ENCODE measurements at places on chromosomes 4 and X. TPM values are rescaled to one million over a fixed set of nuclear protein-coding genes. Genes with fewer than 3 reads are reported as not detected.

Gene FAM9B
- not detected for total RNA-seq

GRCh38 chr4:94452476-94453371 is 982 bp downstream of the PDLIM5 start:
- DNase-seq, result peak; percentile 40
- H3K36me3 ChIP-seq, result no peaks in the 10 kb centered on the region
- peak overlapping the region; percentile 48 for H3K27ac ChIP-seq

DNA sequence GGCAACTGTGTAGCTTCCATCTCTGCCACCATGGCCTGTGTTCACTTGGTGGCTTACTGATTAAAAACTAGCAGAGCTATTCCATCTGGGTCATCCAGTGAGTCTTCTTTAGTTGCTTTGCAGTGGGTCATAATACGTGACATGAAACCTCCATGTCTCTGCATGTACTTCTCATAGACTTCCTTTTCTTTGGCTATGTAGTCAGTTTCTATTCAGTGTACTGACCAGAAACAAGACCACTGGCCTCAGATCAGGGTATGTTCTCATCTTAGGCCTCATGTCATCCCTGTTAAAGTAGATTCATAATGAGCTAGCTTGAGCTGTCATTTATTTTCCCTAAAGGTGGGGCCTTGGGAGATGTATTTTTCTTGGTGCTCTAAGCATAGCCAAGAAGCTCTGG is 195.2 kb downstream of the CCNG2 start:
- no peak overlapping the region for H3K4me3 ChIP-seq
- no peak for DNase-seq
- H3K27me3 ChIP-seq, result peaks cover 1% of the 10 kb centered on the region

DNA sequence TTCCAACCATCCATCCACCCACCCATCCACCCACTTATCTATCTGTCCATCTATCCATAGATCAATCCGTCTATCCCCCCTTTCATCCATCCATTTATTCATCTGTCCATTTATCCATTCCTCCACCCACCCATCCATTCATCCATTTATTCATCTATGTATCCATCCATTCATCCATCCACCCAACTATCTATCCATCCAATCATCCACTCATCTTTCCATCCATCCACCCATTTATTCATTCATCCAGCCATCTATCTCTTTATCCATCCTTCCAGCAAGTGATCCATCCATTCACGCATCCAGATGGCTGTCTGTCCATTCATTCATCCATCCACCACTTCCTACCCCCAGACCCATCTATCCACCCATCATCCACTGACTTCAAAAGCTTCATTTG is 84.0 kb upstream of the CD99 start:
- H3K36me3 ChIP-seq, result peaks cover 9% of the 10 kb centered on the region
- no peak for DNase-seq
- H3K4me3 ChIP-seq, result peak overlapping the region; percentile 56
- H3K4me1 ChIP-seq, result peaks cover 26% of the 10 kb centered on the region

Gene TNMD
- total RNA-seq, result not detected

- no peak overlapping the region for H3K27ac ChIP-seq
- no peaks in the 10 kb centered on the region for H3K36me3 ChIP-seq
- peaks cover 9% of the 10 kb centered on the region for H3K4me1 ChIP-seq
- DNase-seq, result no peak
Observed at GRCh38 chr4:15164571-15164970, 162.3 kb downstream of the CPEB2 start.

Gene PIR
- 53.4 TPM for total RNA-seq

- peaks cover 13% of the 10 kb centered on the region for H3K4me1 ChIP-seq
- peaks cover 1% of the 10 kb centered on the region for H3K36me3 ChIP-seq
- DNase-seq, result no peak
- no peak overlapping the region for H3K27ac ChIP-seq
Observed at GRCh38 chr4:55411621-55412020, 15.9 kb downstream of the TMEM165 start.

GRCh38 chrX:31178769-31179125 is 106.9 kb upstream of the FTHL17 start:
- H3K27ac ChIP-seq, result no peak overlapping the region
- no peaks in the 10 kb centered on the region for H3K27me3 ChIP-seq
- H3K4me3 ChIP-seq, result no peak overlapping the region
- no peak for DNase-seq

- no peak overlapping the region for H3K4me3 ChIP-seq
- H3K27me3 ChIP-seq, result no peaks in the 10 kb centered on the region
- no peaks in the 10 kb centered on the region for H3K36me3 ChIP-seq
- no peak overlapping the region for H3K27ac ChIP-seq
- no peaks in the 10 kb centered on the region for H3K4me1 ChIP-seq
Observed at GRCh38 chr4:96986816-96987215, 1146.9 kb downstream of the PDHA2 start.

DNA sequence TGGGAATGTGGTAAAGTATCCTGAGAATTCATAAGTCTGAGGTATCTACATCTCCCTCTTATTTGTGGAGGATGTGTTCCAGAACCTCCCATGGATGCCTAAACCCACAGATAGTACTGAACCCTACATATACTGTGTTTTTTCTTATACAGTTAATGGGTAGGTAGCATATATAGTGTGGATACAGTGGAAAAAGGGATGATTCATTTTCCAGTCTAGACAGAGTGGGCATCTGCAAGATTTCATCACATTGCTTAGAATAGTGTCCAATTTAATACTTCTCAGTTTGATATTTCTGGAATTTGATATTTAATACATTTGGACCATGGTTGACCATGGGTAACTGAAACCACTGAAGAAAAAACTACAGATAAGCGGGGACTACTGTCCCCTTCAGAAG is 155.0 kb upstream of the ANKRD50 start:
- H3K36me3 ChIP-seq, result no peaks in the 10 kb centered on the region
- H3K4me3 ChIP-seq, result no peak overlapping the region
- no peaks in the 10 kb centered on the region for H3K27me3 ChIP-seq
- H3K4me1 ChIP-seq, result no peaks in the 10 kb centered on the region
- no peak overlapping the region for H3K27ac ChIP-seq
- no peak for DNase-seq

GRCh38 chr4:120062663-120063195 is 3.9 kb downstream of the MAD2L1 start:
- H3K27me3 ChIP-seq, result no peaks in the 10 kb centered on the region
- H3K27ac ChIP-seq, result peak overlapping the region; percentile 1
- peaks cover 4% of the 10 kb centered on the region for H3K36me3 ChIP-seq
- DNase-seq, result no peak

Gene MAGEC1
- total RNA-seq, result not detected

DNA sequence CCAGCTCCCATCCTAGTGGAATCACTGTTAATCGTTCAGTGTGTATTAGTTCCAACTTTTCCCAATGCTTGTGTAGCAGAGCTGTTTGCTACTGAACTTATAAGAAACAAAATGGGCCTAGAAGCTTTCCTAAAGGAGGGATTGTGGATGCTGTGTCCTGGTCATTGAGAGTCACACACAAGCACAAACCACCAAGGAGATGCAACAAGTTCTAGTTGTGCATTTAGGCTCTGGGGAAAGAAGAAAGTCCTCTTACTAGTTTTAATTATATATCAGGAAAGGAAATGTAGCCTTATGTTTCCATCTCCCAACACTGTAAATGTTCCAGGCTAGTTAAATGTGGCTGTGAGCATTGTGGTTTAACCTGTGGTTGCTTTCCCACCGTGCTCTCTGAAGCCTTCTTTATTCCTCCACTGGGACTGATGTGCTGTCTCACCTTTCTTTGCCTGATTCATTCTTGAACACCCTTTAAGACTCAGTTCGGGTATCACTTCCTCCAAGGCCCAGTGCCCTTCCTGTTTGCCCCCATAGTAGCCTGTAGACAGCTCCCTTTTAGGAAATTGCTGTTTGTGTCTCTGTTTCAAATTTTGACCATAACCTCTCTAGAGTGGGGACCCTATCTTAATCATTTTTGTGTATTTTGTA is 34.3 kb downstream of the ATP10D start:
- no peaks in the 10 kb centered on the region for H3K27me3 ChIP-seq
- H3K4me3 ChIP-seq, result no peak overlapping the region
- DNase-seq, result no peak
- H3K36me3 ChIP-seq, result peaks cover 2% of the 10 kb centered on the region

DNA sequence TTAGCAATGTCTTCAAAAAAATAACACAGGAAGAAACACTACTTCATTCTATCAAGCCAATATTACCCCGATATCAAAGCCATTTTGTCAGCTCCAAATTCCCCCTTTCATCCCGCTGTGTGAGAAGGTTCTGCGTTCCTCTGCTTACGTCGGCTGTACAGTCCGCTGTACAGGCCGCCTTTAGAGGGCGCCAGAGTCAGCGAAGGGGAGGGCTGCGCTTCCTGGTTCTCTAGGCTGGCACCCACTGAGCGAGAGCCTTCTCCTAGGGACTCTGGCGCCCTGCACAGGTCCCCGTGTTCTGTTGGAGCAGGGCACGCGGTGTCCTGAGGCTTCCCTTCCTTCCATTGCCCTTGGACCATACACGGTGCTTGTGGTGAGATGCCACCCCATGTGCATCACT is 25.3 kb upstream of the CT45A1 start:
- H3K27me3 ChIP-seq, result peaks cover 14% of the 10 kb centered on the region
- H3K36me3 ChIP-seq, result no peaks in the 10 kb centered on the region
- H3K4me1 ChIP-seq, result no peaks in the 10 kb centered on the region
- no peak for DNase-seq
- H3K4me3 ChIP-seq, result no peak overlapping the region
- H3K27ac ChIP-seq, result no peak overlapping the region

- H3K27me3 ChIP-seq, result no peaks in the 10 kb centered on the region
- no peak overlapping the region for H3K27ac ChIP-seq
- no peak overlapping the region for H3K4me3 ChIP-seq
- no peaks in the 10 kb centered on the region for H3K36me3 ChIP-seq
- no peaks in the 10 kb centered on the region for H3K4me1 ChIP-seq
Observed at GRCh38 chrX:43238461-43238945, 417.6 kb upstream of the MAOA start.

Gene LGI2
- 4.6 TPM for total RNA-seq

- no peak overlapping the region for H3K4me3 ChIP-seq
- no peaks in the 10 kb centered on the region for H3K27me3 ChIP-seq
- no peak for DNase-seq
- peaks cover 65% of the 10 kb centered on the region for H3K4me1 ChIP-seq
- H3K36me3 ChIP-seq, result peaks cover 2% of the 10 kb centered on the region
- H3K27ac ChIP-seq, result peak overlapping the region; percentile 94
Observed at GRCh38 chrX:19747652-19748610, 139.5 kb downstream of the SH3KBP1 start.

DNA sequence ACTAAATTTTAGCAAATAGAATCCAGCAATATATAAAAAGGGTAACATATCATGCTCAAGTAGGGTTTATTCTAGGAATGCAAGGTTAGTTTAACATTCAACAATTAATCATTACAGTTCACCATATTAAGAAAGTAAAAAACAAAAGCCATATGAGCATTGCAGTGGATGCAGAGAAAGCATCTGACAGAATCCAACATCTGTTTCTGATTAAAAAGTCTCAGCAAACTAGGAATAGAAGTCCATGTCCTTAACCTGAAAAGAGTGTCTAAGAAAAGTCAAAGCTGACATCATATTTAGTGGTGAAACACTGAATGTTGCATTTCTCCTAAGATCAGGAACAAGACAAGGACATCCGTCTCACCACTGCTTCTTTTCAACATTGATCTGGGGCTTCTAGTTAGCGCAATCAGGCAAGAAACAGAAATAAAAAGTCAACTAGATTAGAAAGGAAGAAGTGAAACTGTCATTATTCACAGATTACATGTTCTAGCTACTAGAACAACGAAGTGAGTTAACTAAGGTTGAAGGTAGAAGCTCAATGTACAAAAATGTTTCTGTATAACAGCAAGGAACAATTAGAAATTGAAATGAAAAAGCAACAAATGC is 49.3 kb downstream of the MRPL1 start:
- peaks cover 17% of the 10 kb centered on the region for H3K36me3 ChIP-seq
- H3K4me1 ChIP-seq, result no peaks in the 10 kb centered on the region
- no peaks in the 10 kb centered on the region for H3K27me3 ChIP-seq
- DNase-seq, result no peak

Gene ADH6
- not detected for total RNA-seq

DNA sequence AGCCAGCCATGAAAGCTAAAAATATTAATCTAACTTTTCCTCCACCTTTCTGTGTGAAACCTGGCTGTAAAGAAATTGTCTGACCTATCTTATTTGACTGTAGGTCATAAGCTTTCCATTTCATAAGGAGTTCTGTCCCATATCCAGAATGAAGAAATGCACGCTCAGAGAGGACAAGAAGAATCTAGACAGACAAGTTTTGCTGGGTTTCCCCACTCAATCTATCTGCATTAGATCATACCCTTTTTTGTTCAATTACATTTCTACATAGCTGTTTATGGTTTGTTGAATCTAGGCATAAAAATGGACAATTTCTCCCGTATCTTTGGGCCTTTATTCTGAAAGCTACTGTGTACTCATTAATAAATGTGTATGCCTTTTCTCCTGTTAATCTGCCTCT is 1495.1 kb downstream of the C4orf33 start:
- no peaks in the 10 kb centered on the region for H3K4me1 ChIP-seq
- no peak overlapping the region for H3K27ac ChIP-seq
- H3K27me3 ChIP-seq, result no peaks in the 10 kb centered on the region

DNA sequence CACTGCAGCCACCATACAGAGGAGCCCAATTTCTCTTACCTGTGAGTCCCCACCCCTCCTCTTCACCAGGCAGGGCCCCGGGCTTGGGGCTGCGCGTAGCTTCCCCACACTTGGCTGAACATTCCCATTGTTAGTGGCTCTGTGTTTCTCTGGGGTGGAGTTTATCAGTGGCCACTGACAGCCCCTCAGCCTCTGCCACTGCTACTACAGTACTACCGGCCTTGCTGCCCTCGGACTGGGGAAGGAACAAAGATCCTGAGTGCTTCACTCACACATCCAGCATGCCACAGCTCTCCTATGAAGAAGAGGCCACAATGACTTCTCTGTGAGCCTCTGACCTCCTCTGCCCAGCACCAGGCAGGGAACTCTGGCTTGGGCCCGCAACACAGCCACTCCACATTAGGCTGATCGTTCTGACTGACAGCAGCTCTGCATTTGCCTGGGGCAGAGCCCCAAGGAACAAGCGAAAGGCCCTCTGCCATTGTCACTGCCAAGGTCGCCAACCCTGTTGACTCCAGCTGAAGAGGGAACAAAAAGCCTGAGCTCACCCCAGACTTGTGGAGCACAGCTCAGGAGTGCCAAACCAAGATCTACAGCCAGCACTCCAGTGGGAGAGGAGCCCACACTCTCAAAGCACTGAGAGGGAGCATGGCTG is 24.0 kb downstream of the ABCB7 start:
- H3K36me3 ChIP-seq, result peaks cover 34% of the 10 kb centered on the region
- H3K4me1 ChIP-seq, result peaks cover 24% of the 10 kb centered on the region

Gene MSX1
- 2.2 TPM for total RNA-seq

DNA sequence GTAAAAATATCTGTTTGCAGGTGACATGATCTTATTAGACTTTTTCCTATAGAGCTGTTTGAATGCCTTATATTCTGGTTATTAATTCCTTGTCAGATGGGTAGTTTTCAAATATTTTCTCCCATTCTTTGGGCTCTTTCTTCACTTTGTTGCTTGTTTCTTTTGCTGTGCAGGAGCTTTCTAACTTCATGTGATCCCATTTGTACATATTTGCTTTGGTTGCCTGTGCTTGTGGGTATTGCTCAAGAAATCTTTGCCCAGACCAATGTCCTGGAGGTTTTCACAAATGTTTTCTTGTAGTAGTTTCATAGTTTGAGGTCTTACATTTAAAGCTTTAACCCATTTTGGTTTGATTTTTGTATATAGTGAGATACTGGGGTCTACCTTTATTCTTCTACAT is 63.0 kb downstream of the MAGED1 start:
- DNase-seq, result no peak
- H3K27ac ChIP-seq, result no peak overlapping the region
- H3K4me3 ChIP-seq, result no peak overlapping the region
- no peaks in the 10 kb centered on the region for H3K36me3 ChIP-seq

Gene GNRHR
- not detected for total RNA-seq

GRCh38 chrX:21698272-21698671 is 40.1 kb upstream of the KLHL34 start:
- H3K4me3 ChIP-seq, result no peak overlapping the region
- H3K36me3 ChIP-seq, result no peaks in the 10 kb centered on the region
- DNase-seq, result no peak
- no peak overlapping the region for H3K27ac ChIP-seq

Gene FAM199X
- 17.4 TPM for total RNA-seq

Gene RAI2
- 0.77 TPM for total RNA-seq

Data from neural crest cell (in vitro differentiated cells).